Adipocyte (in vitro differentiated cells): ENCODE measurements at places on chromosomes 4 and X.
A peak's percentile ranks its signal among the peaks of the same experiment; 100 is the strongest.

- no peak for DNase-seq
Measured at GRCh38 chr4:176882206-176882605, 89.5 kb upstream of the VEGFC start.

DNA sequence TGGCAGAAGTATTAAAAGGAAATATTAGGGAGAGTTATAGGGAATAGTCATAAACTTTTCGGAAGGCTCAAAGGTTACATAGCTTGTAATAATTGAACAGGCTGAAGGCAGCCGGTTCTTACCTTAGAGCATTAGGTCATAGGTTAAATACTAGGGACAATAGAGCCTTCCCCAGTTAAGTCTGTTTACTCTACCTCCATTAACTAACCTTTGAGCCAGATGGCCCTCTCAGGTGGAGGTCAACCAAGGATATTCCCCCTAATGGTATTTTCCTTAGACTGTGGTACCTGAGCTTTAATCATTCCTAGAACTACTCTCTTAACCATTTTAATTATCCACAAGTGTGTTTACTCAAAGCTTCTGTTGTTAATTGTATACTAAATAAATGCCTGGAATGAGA lies 920.9 kb upstream of the PABPC4L start:
- no peak for DNase-seq

DNA sequence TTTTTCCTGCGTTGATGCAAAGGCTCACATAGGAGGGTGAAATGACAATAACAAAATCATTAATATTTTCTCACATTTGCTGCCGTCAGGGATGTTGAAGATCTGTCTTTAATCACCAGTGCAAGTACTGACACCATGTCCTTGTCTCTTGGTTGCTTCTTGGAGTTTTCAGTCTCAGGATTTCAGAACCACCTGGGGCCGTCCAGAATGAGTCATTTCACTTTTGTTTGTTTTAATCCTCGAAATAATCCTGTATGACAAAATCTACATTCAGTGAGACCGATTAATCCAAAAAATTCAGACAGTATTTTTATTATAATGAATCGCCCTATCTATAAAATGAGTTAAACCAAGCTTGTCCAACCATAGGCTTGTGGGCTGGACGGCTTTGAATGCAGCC lies 47.2 kb downstream of the NEIL3 start:
- DNase-seq, result no peak

- no peak for DNase-seq
Measured at GRCh38 chr4:19195696-19196095, 1056.0 kb upstream of the SLIT2 start.

DNA sequence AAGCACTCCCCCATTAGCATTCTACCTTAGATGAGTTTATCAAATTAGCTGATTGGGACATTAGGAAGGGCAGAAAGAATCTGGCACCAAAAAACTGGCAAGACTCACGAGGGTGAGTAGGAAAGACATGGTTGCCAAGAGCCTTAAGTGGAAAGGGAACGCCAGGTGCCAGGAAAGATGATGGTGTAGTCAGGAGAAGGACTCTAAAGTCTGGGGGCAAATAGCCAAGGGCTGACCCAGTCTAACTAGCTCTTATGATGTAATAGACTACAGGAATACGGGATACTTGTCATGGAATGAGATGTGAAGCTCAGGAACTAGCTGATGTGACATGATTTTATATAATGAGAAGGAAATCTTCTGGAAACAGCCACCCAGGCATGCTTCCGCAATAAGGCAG lies 94.8 kb downstream of the MBNL3 start:
- no peak for DNase-seq

DNA sequence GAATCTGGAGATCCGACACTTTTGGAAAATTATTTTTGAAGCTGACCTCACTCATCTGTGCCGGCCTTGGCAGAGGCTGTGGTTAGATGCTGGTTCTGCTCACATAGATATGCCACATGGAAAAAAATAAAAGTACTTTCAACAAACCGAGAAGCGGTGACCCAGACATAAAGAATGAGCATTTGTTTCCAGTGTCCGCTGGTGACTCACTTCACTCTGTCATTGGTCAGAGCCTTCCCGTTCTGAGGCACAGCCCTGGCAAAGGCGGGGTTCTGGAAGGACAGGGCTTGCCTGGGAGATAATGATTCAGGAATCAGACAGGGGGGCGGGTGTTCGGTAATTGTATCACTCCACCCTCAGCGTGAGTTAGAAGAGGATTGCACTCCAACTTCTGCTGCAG lies 172.4 kb upstream of the MXRA5 start:
- peak; percentile 91 for DNase-seq

- no peak for DNase-seq
Measured at GRCh38 chr4:1084796-1085403, 28.5 kb downstream of the RNF212 start.

DNA sequence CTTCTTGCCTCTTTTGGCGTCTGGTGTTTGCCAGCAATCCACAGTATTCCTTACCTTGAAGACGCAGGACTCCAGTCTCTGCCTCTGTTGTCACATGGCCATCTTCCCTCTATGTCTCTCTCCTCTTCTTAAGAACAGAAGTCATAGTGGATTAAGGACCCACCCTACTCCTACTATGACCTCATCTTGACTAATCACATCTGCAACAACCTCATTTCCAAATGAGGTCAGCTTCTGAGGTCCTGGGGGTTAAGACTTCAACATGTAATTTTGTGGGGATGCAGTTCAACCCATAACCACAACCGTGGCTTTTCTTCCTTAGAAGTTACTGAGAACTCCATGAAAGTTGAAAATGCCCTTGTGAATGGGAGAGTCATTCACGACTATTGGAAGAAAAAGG lies 23.3 kb downstream of the TLR8 start:
- no peak for DNase-seq
